ENCODE measurements at places on chromosomes 13 and 19.

GRCh38 chr19:8630796-8631424 is 477 bp downstream of the NFILZ start:
- no peak for DNase-seq

- DNase-seq, result no peak
Observed at GRCh38 chr13:99392470-99393135, 85.4 kb upstream of the GPR183 start.

DNA sequence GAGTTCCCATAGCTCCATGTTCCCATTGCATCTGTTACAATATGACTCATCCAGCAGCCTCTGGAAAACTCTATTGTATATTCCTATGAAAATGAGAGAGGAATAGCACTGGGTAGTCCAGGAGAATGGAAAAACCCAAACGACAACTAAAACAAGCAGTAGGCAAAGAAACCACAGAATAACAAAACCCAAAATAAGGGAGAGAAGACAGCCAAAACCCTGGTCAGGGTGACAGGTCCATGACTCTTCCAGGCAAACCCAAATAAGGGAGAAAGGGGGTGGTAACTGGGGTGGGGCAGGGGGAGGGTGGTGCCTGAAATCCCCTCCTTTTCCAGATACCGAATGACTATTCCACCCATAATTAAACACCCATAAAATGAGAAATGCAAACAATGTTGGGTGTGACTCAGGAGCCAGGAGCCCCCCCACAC is 4.0 kb upstream of the ZNF8 start:
- no peak for DNase-seq

DNA sequence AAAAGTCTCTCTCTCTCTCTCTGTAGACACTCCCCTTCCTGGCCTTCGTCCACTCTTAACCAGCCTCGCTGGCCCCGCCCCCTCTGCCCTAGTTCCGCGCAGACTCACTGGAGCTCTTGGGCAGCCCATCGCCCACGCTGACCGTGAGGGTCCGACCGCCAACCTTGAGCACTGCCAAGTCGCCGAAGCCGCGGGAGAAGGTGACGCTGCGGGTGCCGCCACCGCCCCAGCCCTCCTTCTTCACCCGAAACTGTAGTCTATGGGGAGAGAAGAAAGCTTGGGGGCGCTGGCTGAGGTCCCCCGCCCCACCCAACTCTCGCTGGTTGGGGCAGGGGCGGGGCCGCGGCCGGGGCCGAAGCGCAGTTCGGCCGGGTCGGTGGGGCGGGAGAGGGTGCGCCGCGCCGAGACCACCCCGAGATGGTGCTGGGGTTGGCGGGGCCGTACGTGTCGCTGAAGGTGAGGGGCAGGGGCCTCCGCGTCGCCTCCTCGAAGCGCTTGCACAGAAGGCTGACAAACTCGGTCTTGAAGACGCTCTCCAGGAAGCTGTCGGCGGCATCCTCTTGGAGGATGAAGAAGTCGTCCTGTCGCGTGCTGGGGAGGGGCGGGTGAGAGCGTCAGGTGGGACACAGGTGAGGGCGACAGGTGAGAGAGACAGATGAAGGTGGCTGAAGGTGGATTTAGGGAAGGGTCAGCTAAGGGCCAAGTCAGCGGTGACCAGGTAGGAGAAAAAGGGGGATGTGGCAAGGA is 12.6 kb upstream of the ZNF414 start:
- DNase-seq, result no peak

DNA sequence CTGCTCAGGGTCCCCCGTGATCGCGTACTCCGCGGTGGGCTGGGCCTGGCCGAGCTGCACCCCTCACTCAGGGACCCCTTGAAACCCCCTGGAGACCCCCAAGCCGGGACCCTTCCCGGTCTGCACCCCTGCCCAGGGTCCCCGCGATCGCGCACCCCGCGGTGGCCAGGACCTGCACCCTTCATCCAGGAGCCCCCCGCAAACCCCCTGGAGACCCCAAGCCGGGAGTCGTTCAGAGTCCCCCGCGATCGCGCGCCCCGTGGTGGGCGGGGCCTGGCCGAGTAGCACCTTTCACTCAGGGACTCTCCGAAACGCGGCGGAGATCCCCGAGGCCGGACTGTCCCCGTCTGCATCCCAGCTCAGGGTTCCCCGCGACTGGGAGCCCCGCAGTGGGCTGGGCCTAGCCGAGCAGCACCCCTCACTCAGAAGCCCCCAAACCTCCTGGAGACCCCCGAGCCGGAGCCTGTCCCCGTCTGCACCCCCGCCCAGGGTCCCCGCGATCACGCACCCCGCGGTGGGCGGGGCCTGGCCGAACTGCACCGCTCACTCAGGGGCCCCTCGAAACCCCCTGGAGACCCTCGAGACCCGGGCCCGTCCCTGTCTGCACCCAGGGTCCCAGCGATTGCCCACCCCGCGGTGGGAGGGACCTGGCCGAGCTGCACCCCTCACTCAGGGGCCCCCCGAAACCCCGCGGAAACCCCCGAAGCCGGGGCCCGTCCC is 748 bp downstream of the LMNB2 start:
- DNase-seq, result peak; percentile 29

DNA sequence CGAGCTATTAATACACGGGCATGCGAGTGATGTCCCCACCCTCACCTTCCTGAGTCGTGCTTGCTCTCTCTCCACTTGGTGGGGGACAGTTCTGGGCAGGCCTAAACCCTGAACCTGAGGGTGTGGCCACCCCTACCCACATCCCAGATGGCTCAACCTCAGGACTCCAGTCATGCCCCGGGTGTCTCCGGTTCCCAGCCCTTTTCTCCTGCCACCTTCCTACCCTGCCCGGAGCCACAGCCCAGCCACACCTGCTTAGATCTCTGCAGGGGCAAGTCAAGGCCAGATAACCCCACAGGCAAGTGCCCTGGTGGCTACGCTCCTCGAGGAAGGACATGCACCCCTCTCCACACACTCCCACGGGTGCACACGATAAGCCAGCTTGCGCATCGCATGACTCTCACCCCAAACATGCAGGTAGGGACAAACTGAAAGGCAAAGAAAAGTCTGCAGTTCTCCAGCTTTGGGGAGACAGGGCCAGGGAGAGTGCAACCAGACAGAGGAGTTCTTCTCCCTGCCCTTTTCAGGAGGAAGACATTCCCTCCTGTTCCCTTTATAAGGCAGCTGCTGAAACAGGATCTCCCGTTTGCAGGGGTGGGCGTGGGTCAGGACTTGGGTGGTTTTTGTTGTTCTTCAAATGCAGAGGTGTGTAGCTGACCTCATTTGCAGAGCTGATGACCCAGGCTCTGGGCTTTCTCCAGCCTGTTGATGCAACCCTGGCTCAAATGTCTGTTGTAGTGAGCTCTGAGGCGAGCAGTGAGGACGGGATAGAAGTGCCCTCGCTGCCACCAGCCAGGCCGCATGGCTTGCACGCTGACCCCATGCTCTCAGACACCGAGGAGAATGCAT is 88.6 kb downstream of the DPF1 start:
- no peak for DNase-seq

- DNase-seq, result no peak
Observed at GRCh38 chr19:38721979-38722773, 22.1 kb downstream of the CAPN12 start.

DNA sequence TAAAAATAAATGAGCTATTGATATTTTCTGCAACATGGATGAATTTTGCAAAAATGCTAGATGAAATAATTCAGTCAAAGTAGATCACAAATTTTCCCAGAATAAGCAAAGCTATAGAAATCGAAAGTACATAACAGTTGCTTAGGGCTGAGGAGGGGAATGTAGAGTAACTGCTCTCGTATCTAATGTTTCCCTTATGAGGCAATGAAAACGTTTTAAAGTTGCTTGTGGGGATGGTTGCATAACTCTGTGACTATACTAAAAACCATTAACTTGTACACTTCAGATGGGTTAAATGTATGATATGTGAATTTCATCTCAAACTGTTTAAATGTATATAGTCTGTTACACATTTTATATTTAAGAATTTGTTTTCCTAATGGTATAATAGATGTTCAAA is 231.7 kb downstream of the GGACT start:
- DNase-seq, result no peak

GRCh38 chr13:44895264-44895952 is 93.9 kb downstream of the NUFIP1 start:
- DNase-seq, result no peak

GRCh38 chr13:71902676-71903075 is 35.7 kb upstream of the DACH1 start:
- no peak for DNase-seq

DNA sequence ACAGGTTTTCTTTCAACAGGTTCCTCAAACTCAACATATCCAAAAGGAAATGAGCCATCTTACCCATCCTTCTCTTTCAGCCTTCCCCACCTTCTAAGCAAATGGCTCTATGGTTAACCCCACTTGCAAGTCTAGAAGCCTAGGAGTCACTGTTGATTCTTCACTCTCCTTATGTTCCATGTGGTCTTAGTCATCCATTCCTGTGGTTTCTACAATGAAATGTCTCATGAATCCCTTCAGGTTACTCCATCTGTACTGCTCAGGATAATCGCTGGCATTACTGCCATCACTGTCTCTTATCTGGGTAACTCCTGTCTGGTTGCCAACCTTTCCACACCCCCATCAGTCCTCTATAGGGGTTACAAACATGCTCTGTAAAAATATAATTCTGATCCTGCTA is 381.3 kb downstream of the ENOX1 start:
- no peak for DNase-seq

DNA sequence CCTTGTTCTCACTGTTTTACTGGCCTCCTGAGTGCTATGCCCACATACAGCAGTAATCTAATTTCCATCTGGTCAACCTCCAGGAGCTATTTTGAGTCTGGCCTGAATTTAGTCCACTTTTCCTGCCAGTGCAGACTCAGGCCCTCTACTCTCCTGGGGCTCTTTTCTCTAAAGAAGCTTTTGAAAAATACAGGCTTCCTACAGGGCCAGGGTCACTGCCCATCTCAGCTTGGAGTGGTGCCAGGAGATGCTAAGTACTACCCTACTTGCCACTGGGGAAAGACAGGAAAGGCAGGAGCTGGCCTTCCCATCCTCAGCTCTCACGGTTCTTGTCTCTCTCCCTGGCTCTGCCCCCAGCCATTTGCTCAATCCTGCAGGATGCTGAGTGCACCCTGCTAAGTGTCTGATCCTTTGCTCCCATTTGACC is 101.7 kb upstream of the SERP2 start:
- no peak for DNase-seq

- DNase-seq, result no peak
Observed at GRCh38 chr13:69580255-69580654, 527.4 kb upstream of the ATXN8OS start.

- no peak for DNase-seq
Observed at GRCh38 chr13:40074338-40074737, 418.9 kb downstream of the COG6 start.

GRCh38 chr19:38727868-38728660 is 16.2 kb downstream of the CAPN12 start:
- DNase-seq, result no peak

- DNase-seq, result no peak
Observed at GRCh38 chr19:4581666-4582553, 22.4 kb upstream of the SEMA6B start.

DNA sequence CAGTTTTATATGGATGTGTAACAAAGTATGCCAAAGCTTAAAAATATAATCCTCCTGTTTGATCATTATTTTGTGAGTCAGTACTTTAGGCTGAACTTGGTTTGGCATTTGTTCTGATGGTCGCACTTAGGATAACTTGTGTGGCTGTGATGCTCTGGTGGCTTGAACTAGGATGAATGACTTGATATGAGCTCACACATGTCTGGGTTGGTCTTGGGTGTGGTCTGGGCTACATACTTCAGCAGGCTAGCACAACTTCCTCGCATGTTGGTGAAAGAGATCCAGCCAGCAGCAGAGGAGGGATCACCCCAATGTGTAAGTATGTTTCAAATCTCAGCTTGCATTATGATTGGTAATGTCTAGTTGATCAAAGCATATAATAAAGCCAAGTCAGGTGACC is 969.1 kb upstream of the PCDH9 start:
- DNase-seq, result no peak
